ENCODE measurements at places on chromosomes 16 and 17.

- peak; percentile 31 for DNase-seq
Measured at GRCh38 chr17:71237903-71238538, 882.8 kb upstream of the SOX9 start.

DNA sequence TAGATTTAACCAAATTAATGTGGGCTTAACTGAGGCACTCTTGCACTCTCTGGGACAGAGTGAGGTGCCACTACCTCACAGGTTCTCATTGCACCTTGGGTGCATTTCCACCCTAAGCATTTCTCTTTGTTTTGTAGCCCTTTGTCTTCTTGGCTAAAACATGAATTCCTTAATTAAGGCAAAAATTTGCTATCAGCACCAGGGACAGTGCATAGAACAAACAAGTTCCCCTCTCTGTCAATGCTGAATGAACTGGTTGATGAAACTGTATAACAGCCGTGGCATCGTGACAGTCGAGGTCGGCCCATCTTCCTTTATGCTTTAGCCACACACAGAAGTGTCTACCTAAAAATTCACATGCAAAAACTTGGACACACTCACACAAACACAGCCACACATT is 74.8 kb downstream of the HS3ST2 start:
- DNase-seq, result no peak

- DNase-seq, result no peak
Measured at GRCh38 chr17:78774956-78775571, 7.0 kb downstream of the CYTH1 start.

- no peak for DNase-seq
Measured at GRCh38 chr16:89034971-89035668, 58.1 kb upstream of the CBFA2T3 start.

GRCh38 chr17:39641883-39642282 is 4.9 kb downstream of the STARD3 start:
- DNase-seq, result no peak

GRCh38 chr17:28501421-28502284 is 4.5 kb upstream of the FOXN1 start:
- DNase-seq, result no peak

- DNase-seq, result no peak
Measured at GRCh38 chr17:40735016-40735415, 20.1 kb downstream of the KRT25 start.

GRCh38 chr17:77145224-77145611 is 4.4 kb downstream of the SEC14L1 start:
- DNase-seq, result no peak

DNA sequence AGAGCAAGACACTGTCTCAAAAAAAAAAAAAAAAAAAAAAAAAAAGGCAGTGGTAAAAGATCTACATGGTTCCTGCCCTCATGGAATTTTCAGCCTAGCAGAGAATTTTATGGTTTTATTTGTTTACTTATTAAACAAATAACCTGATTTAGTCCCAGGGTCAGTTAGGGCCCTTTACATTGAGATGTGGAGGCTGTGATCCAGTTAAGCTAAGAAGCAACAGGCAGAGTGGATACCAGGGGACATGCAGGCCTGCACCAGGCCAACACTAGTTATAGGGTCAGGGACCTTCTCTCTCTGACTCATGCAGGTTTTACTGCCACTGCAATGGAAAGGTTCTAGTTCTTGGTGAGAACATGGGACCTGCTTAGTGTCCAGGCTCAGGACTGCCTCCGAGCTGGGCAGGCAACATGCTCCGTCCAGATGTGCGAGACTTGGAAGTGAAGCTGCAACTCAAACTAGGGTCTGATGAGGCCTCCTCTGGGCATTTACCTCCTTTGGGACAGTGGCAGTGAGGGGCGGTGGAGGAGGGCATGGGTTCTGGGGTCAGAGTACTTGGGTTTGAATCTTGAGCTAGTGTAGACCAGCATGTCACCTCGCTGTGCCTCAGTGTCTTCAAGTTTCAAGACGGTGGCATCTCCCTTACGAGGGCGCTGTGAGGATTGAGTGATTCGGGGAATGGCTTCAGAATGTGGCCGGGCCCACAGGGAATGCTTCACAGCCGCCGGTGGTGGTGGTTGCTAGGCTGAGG is 301.8 kb downstream of the CPPED1 start:
- no peak for DNase-seq

Measured in RCC 7860 (cell line).